Neural progenitor cell (in vitro differentiated cells): ENCODE measurements at places on chromosomes 7 and 10.

DNA sequence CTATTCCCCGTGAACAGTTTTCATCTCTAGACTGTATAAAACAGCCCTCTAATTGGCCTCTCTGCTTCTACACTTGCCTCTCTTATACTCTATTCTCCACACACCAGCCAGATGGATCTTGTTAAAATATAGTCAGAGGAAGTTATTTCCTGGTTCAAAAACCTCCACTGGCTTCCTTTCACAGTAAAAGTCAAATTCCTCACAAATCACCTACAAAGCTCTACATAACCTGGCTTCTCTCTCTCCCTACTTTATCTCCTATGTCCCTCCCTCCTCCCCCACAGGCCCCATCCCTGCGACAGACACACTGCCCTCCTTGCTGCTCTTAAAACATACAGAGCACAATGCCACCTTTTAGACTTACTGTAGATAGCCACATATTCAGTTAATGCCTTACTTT is 60.1 kb downstream of the TPK1 start:
- no peak for DNase-seq

- peak; percentile 64 for DNase-seq
Measured at GRCh38 chr10:71623098-71623985, 96.2 kb downstream of the C10orf105 start.

DNA sequence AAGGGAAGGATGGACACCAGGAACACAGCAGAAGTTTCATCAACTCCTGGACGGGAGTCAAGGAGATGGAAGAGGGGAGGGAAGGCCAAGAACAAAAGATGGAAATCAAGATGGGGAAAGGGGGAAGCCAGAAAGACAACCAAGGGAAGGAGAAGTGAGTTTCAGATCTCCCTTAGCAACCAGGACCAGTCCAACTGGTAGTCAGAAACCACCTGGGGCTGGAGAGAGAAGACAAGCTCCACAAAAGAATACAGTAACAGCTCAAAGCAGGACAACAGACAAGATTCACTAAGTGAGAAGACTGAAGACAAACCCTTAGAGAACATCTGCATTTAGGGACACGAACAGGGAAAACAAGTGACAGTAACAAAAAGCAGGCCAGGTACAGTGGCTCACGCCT is 30.6 kb downstream of the CDCA7L start:
- no peak for DNase-seq

DNA sequence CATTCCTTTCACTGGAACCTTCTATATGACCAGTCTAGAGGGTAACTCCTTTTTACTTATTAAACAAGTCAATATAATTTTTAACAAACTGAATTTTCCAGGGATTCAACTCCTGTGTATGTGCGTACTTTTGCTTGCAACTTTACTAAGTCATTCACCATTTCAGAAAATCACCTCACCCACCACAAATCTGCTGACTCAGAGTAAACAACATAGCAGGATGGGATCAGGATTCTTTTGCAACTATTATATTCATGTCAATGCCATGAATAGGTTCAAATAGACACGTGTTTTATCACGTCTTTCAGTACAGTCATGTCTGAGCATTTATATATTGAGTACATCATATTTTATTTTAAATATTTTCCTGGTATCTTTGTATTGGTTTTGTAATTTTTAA is 14.5 kb downstream of the CTTNBP2 start:
- DNase-seq, result no peak

DNA sequence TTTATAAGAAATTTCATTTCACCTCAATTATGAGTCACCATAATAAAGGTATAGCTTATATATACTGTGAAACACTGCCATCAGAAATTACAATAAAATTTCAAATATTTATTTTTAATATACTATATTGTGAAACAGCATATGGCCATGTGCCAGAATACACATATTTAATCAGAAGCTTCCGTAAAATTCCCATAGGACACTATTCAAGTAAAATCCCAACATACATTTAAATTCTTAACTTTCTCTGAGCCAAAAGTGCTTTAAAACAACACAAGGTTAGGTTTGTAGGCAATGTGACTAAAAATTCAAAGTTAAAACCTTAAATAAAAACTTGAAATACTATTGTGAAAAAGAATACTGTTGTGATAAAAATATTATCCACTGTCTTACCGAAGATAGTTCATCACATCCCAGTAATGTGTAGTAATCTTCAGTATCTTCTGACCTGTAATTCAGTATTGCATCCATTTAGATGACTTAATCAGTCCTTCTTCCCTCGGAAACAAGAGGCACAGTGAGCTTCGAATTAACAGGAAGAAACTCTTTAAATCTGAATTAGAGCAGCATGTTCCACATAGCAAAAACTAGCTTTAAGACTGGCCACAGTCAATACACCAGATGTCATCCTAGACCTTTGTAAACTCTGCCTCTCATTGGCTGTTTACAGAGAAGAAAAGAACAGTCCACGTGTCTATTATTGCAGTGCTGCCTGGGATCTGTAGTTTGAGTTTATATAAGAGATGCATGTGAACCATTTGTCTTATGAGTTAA is at the start of gene DNAJC12:
Gene DNAJC12, minus strand, starts transcription at position 648 of the 774 bp plus-strand sequence. Its CDS starts 177 bp downstream, at position 471.
- DNase-seq, result peak; percentile 51

DNA sequence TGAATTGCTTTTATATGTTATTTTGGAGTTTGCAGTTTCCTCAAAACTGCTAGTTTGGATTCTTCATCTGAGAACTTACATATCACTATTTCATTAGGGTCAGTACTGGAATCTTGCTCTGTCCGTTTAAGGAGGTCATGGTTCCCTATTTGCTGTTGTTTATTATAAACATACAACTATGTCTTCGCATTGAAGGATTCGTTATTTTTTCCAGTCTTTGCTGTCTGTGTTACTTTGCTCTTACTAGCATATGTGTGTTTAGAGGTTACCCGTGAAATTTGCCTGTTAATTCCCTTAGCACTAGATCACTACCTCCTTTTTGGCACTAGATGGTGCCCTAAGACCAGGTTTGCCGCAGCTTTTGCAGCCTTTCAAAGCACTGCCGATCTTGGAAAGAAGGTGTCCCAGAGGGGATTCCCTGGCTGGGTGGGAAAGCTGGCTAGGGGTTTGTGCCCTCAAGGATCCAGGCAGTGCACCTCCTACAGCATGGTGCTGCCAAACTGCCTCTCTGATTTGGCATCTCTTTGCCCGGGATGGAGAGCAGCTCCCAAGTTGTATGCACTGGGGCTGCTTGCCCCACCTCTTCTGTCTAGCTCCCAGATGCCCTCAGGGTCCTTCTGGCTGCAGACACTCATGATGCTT is 103.1 kb upstream of the APBB1IP start:
- DNase-seq, result peak; percentile 81

GRCh38 chr7:151079199-151079910 is 1.3 kb downstream of the FASTK start:
- no peak for DNase-seq

- no peak for DNase-seq
Measured at GRCh38 chr10:118790058-118790457, 35.3 kb upstream of the CACUL1 start.

DNA sequence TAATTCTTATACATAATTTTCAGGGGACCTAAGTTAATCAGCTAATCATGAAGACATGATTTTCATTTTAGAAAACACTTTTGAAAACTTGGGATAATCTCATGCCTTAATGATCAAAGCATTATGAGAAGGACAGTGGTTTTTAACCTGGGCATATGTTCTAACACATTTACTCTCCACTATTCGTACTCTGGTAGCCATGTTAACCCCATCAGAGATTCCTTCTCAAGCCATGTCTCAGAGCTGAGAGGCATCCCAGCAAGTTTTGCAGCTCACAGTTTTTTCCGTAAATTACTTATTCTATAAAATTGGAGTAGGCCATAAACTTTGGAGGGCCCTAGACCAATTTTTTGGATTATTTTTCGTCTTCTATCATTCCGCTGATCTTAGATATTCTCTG is 15.7 kb downstream of the AKR1C1 start:
- no peak for DNase-seq

DNA sequence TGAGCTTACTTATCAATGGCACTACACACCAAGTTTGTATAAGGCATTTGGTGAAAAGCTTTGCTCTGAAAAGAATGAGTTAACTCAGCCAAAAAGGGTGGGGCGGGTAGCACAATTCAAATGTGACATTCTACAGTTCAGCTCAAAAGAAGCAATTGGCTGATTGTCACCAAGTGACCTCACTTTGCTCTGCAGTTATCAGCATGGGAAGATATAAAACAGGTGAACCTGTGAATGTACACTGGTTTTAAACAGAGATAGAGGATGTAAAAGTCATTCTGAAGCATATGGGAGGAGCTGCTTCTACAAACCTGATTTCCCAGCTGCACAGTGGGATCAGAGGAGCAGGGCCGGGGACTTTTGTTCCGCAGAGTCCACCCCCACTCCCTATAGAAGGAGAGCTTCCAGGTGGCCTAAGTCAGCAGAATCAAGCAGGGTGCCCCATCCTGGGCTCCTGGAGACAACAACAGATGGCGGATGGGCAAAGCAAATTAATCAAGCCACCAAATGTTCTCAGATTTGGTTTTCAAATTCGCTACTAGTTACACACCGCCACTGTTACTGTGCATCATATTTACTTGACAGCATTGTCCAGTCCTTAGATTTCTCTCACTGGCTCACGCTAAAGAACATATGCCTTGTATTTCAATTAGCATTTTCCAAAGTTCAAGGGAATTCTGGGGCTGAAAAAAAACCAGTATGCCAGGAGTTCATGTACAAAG is 27.5 kb upstream of the NPVF start:
- DNase-seq, result peak; percentile 35

DNA sequence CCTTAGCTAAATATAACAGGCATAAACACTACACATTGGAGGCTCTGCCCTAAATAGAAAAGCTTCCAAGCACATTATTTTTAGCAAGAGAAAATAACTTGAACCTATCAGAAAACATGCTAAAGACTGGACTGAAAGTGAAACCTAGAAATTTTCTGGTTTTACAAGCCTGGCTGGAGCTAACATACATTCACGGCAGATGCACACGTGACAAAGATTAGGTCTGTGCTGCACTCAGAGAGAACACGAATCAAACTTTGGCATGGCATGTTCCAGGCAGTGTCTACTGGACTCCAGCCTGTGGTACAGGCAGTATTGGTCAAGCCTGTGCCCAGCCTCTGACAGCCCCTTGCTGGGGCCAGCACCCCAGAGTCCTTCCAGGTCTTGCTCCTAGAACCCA is 94.1 kb upstream of the PCBD1 start:
- DNase-seq, result no peak

DNA sequence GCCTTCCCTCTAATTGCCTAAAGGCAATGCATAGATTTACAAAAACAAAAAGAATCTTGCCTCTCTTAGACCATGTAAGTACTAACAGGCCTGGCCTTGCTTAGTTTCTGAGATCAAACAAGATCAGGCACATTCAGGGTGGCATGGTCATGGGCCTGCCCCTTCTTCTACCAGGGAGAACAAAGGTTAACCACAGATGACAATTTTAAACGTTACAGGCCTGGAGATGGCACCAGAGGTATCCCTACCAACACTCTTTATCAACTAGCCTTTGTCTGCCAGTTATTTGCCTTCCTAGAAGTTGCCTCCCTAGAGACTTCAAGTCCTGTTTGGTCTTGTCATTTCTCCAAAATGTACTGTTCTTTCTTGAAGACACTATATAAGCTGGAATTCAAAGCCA is 252.6 kb downstream of the DOCK4 start:
- peak; percentile 31 for DNase-seq

DNA sequence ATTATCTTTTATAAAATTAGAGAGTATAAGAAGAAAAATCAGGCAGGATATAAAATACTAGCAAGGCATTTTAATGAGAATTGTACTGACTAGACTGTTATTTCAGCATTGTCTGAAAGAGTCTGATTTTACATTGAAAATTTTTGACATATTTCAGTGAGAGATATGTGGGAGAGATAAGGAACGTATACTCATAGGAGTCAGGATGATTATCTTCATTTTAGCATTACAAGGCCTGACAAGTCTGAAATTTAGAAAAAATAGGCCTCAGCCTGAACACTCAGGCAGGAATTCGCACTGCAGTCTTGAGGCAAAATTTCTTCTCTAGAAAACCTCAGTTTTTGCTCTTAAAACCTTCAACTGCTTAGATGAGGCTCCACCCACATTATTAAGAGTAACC is 386.0 kb downstream of the HGF start:
- no peak for DNase-seq

- no peak for DNase-seq
Measured at GRCh38 chr7:116277070-116277469, 66.7 kb downstream of the TES start.

DNA sequence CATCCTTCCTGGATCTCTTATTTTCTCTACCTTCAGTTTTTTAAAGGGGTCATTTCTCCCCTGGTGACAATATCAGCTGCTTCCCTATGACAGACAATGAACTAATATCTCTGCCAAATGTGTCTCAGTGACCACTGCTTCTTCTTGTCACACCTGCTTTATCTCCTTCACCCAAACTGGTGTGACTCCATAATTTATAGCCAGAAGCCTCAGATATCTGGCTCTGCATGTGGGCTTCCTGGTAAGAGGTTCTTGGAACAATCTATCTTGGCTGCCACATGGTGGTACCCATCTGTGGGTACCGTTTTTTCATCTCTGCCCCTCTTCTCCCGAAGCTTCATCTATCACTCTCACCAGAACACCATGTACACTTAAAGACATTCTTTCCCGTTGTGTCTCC is 37.0 kb downstream of the CPVL start:
- DNase-seq, result no peak
